ENCODE measurements at places on chromosomes 11 and 22.

DNA sequence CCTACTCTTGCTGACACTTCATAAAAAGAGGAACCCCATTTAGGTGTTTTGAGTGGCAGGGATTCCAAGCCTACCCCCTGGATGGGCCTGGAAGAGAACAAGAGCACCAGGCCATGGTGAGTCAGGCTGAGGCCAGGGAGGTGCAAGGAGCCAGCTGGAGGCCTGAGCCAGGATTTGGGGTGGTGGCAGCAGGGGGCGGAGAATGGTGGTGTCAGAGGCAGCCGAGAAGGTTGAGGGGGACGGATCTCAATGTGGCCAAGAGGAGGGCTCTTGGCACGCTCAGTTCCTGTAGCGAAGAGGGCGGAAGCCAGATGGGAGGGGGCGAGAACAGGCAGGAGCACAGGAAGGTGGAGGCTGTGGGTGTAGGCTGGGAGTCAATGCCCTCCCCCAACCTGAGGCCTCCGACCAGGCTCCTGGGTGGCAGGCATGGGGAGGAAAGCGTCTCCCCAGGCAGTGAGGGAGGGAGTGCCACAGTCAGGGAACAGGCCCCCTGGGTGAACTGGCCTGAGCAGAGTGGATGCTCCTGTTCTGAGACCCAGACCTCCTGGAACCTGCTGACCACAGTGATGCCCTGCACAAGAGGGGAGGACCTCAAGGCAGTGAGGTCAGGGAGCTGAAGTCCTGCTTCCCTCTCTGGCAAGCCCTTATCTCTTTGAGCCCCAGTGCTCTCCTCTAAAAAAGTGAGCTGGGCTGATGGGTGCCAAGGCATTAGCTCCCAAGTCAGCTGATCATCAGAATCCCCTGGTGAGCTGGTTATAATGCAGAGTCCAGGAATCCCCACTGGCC lies 13.9 kb downstream of the RTN4RL2 start:
- DNase-seq, result no peak

DNA sequence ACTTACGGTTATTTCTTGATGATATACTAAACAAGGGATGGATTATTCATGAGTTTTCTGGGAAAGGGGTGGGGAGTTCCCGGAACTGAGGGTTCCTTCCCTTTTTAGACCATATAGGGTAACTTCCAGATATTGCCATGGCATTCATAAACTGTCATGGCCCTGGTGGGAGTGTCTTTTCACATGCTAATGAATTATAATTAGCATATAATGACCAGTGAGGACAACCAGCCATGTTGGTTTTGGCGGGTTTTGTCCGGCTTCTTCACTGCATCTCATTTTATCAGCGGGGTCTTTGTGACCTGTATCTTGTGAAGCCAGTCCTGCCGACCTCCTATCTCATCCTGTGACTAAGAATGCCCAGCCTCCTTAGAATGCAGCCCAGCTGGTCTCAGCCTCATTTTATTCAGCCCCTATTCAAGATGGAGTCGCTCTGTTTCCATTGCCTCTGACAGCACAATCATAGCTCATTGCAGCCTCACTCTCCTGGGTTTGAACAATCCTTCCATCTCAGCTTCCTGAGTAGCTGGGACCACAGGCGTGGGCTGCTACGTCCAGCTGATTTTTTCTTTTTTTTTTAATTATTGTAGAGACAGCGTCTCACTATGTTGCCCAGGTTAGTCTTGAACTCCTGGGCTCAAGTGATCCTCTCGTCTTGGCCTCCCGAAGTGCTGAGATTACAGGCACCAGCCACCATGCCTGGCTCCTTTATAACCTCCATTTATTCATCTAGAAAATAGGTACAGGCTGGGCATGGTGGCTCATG lies 52.6 kb upstream of the EMID1 start:
- DNase-seq, result no peak

DNA sequence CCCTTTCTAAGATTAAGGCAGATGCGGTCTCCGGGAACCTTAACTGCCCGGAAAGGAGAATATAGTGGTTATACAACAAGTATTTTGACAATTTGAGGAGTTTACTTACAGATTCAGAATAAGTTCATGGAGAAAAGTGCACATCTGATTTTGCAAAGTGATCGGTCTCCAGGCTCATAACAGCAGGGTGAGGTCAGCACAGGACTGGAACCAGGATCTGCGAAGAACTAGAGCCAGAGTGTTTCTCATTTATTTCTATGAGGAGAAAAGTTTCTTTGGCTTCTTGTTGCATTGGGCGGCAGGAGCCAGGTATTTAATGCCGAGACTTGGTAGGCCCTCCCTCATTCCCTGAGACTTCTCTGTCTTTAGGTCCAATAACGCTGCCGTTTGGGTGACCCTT lies 3.7 kb downstream of the ADAMTS15 start:
- no peak for DNase-seq

- DNase-seq, result no peak
These were observed 7.5 kb downstream of the HSPA8 start for GRCh38 chr11:123054301-123055065.

GRCh38 chr22:46070215-46070802 lies 80.0 kb upstream of the PPARA start:
- no peak for DNase-seq

GRCh38 chr11:67279589-67280340 lies 9.3 kb upstream of the ANKRD13D start:
- DNase-seq, result no peak

DNA sequence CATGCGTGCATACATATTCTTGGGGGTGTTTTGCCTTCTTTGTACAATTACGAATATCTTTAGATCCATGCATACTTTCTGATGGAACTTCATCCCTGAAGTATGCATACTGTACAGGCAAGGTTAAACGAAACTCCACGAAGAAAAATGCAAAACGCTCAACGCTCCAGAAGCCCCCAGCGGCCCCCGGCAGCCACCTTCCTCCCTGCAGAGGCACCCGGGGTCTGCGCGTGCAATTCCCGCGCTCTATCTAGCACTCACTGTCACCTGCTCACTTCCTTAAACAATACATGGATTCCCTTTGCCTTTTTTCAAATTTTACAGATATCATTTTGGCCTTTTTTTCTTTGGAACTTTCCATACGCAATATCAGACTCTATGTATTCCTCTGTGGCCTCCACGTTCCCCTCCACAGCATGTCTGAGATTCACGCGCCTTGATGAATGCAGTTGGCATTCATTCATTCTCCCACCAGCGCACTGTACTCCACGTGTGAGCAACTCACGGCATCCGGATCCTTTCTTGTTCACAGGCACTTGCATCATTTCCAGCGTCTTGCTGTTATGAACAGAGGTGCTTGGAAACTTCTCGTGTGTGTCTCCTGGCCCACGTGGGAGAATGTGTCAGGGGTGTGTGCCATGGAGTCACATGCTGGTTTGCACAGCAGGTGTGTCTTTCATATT lies 214.3 kb downstream of the CTTN start:
- no peak for DNase-seq

DNA sequence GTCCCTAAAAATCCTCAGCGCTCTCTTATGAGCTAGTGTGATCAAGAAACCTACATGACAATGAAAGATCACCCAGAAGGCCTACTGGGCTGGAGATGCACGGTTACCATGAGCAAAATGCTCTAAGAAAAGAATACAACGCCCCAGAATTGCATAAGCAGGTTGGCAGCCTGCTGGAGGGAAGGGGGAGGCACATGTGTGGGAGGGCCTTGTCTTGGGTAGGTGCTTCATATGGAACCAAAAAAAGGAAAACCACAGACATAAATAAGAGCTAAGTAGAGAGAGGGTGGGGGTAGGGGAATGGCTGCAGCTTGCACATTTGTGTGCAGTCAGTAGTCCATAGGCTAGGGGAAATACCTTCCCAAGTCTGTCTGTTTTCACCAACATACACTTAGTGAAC lies 2.8 kb downstream of the SIAE start:
- no peak for DNase-seq

GRCh38 chr22:19522190-19522880 lies 1.9 kb downstream of the CLDN5 start:
- no peak for DNase-seq

DNA sequence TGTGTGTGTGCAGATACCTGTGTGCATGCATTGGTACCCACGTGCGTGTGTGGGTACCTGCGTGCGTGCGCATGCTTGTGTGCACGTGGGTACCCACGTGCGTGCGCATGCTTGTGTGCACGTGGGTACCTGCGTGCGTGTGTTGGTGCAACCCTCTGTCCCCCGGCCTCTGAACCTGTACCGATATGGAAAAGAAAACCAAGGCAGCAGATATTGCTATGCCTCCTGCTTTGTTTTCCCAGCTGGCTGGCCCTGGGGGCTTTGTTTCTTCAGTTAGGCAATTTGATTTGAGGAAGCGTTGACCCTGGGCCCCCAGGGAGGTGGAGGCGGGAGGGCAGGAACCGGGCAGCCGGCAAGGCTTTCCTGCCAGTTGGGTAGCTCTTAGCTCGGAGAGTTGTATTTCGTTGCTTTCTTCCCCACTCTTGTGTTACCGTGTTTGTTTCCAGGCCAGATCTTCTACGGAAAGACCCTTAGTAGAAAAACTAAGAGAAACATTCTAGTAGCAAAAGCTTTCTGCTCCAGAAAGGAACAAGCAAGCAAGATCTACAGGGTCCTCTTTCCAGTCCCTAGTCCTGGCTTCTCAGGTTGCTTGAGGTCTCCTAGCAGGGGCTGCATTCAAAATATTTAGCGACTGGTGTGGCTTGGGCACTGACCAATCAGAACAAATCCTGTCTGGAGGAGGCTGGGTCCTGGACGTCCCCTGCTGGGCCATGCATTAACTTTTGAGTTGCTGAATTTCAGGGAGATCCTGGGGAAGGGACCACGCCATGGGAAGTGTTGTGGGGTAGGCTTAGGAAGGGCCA lies 26.3 kb upstream of the SORL1-AS1 start:
- DNase-seq, result no peak

DNA sequence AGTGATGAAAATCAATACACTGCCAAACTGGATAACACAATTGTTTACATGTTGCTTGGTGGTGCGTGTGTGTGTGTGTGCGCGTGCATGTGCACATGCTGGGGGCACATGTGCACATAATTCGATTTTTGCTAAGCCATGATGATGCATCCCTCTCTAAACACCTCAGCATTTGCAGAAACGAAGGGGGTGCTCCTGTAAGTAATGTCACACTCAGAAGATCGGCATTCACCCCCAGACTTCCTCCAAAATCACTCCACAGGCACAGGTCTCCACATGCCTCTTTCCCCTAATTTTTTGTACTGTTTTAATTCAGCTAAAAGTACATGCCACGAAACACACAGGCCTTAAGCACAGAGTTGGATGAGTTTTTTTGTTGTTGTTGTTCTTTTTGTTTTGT lies 341.5 kb downstream of the SHANK2 start:
- DNase-seq, result no peak

- DNase-seq, result no peak
These were observed 20.1 kb downstream of the SCN4B start for GRCh38 chr11:118132385-118133151.

GRCh38 chr22:44133901-44134571 lies 46.7 kb upstream of the PARVG start:
- DNase-seq, result no peak

GRCh38 chr22:33896154-33896553 lies 24.1 kb downstream of the LARGE1 start:
- no peak for DNase-seq

GRCh38 chr11:66749091-66749490 lies 20.1 kb upstream of the SPTBN2 start:
- no peak for DNase-seq

DNA sequence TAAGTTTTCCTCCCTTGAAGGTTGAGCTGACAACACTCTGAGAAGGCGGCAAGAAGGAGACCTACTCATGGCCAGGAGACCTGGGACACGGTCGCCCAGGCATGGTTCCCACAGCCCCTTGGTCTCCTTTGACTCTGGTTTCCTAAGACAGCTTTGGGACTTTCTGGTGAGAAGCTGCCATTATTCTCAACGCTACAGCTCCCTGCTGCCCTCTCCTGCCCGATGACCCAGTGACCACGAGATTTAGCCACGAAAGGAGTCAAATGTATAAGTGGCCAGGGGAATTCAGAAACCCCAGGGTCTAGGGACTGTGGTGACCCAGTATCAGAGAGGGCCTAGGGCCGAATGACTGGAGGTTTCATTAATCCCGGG lies 699 bp upstream of the SDF2L1 start:
- no peak for DNase-seq

DNA sequence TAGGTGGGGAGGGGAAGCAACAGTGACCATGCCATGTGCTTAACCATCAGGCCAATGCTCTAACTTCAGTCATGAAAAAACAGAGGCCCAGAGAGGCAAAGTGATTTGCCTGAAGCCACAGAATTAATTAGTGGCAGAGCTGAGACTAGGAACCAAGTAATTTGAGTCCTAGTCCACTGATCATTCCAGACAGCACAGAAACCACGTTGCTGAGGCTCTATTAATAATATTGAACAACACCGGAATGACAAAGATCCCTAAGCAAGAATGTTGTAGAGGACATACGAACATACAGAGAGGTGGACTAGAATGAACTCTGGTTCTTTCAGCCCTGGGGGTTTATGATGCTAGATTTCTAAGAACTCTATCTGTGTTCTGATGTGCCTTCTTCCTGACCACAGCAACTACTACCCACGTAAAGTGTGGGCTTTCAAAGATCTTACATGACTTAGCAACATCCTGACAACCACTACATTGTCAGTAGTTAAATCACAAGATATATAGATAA lies 92.3 kb downstream of the GAB2 start:
- no peak for DNase-seq

GRCh38 chr11:128483211-128483788 lies 104.1 kb downstream of the ETS1 start:
- DNase-seq, result no peak

- DNase-seq, result no peak
These were observed 618 bp downstream of the MTA2 start for GRCh38 chr11:62601122-62601371.

DNA sequence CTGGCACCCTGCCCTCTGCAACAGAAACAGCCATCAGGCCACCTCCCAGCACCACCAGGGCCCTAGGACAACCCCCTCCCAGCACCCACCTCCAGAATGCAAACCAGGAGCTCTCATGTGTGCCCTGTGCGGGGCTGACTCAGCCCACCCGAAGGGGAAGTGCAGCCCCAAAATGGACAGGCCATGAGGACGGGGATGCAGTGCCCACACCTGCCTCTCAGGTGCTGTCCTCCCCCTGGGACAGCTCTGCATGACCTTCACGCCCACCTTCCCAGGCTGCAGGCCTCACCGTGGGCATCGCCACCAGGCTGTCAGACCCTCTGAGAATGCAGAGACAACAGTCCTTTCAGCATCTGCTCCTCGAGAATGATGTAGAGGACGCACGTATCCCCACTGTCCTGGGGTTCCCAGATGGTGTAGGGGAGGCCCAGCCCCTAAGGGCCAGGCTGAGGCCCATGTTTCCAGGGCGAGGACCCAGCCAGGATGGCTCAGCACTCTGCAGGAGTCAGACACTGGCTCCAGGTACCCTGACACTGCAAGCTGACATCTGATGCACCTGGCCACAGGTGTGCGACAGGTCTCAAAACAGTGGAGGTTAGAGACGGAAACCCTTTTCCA lies 13.5 kb downstream of the MOB2 start:
- no peak for DNase-seq

- no peak for DNase-seq
These were observed 73.8 kb downstream of the STIM1 start for GRCh38 chr11:3929232-3929631.

DNA sequence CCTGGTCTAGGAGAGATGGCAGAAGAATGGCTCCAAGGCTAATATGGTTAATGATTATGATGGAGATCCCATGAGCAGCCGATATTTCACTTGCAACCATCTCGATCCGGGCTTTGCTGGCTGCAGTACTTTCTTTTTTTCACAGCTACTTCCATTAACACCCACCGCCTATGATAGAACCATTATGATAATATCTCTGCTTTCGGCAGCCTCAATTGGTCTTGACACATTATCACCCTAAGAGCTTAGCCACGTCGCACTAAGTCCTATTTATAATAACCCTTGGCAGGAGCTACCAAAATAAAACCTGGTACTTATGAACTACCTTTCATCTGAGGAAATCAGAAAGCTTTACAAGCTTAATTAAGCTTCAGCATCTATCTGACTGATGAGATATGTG lies 7.6 kb upstream of the FJX1 start:
- DNase-seq, result no peak

Measured in stimulated activated CD8-positive, alpha-beta memory T cell treated with anti-CD3 and anti-CD28 coated beads, Interleukin-2, amount 100 ng/mL, for 1 hour (primary cell).